CD4-positive, alpha-beta T cell treated with Interferon gamma for 1 hour (primary cell): ENCODE measurements at places on chromosomes 2 and 18.

GRCh38 chr18:74679679-74680076, 82.0 kb downstream of the ZNF407 start:
- no peak for DNase-seq

GRCh38 chr2:128444121-128444771, 125.6 kb upstream of the HS6ST1 start:
- no peak for DNase-seq

DNA sequence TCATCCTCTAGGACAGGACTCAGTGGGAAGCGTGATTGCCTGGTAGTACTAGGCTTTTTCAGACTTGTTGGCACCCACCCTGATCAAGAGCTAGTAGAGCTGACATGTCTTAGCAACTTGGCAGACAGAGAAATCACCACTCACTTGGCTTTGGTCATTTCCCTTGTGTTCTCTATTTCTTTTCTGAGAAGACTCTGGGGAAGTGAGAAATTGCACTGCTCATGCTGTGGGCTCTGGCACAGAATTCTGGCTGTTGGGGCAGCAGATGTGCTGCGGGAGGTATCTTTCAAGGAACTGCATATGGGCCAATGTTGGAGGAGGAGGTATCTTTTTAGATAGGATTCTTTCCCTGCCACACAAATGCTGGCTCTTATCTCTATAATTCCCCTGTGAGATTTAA, 529.1 kb upstream of the MEX3C start:
- no peak for DNase-seq

DNA sequence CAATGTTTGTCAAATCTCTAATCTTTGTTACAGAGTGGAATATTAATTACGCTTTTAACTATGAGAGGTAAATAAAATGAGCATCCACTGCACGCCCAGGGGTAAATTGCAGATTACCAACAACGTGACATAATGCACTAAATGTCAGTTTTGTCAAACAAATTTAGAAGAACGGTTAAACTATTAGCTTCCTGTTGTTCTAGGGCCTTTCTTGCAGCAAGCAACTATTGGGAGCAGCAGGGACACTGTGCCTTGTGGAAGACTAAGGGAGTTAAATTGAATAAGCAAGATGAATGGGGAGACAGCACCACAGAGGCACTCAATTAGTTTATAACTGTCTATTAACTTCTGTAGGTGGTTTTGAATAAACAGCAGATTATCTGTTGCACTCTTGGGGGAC, 391.0 kb upstream of the RAB12 start:
- DNase-seq = no peak

DNA sequence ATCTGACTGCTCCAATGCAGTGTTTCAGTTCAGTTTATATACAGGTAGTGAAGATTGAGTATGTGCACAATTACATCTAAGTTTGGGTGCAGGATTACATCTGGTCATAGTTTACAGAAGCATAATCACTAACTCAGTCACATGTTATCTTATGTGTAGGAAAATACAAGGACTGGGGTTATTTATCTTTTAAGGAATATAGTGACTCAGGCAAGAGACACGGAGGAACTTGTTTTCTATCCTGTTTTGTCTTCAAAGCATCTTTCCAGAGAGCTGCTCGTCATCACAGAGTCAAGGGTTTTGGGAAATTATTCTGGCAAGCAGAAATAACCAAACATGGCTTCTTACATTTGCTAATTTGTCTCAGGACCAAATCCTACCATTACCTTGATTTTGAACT, 1371.5 kb upstream of the TMEFF2 start:
- DNase-seq = no peak

DNA sequence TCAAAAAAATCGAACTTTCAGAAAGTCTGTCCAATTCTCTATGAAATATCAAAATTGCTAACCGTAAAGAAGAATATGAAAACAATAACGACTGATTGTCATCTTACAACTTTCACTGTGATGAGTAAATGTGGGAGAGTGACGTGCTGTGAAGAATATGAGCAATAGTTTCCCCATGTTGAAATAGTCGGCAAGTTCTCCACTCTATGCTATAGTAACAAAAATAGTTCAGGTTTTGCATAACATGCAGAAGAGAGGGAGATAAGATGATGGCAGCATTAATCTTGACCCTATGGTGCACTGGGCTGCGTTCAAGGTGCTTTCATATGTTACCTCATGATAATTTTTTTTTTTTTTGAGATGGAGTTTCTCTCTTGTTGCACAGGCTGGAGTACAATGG, 196.8 kb upstream of the CYRIA start:
- DNase-seq = peak; percentile 9

GRCh38 chr18:62088156-62088555, 98.7 kb downstream of the PIGN start:
- DNase-seq = no peak

GRCh38 chr2:108270768-108271506, 17.8 kb upstream of the SULT1C2 start:
- DNase-seq = no peak

DNA sequence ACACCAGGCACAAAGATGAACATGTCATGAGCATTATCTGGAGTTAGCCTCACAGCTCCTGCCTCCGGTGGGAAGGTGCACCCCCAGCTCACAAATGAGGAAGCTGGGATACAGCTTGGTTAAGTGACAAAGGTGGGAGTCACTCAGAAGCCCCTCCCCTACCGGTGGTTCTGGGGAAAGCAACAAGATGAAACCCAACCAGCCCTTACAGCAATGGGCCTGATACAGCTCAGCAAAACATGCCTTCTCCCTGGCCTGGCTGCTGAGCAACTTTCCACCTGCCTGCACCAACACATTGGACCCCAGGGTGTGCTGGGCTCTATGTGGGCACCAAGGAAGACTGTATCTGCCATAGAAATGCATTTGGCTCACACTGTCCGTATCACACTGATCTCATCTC, 113.2 kb downstream of the GYPC start:
- DNase-seq = no peak

DNA sequence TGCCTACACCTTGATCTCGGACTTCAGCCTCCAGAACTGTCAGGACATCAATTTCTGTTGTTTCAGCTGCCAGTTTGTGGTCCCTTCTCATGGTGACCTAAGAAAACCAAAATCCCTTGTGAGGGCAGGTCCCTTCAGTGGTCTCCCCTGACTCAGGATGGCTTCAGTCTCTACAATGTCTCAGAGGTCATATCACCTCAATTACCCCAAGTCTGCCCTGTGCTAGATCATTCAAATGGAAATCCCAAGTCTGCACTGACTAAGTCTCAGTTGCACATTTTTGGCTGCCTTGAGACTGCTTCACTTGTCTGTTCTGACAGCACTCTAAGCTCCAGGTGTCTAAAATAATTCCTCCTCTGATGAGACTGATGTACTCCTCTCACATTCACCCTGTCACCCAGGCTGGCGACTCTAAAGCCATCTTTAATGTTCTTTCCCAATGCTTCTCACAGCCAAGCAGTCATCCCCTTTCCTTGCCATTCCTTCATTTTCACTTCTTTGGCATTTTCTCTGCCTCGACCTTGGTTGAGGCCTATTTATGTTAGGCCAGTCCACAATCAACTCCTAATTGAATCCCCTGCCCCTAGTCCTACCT, 470.8 kb downstream of the DLGAP1 start:
- DNase-seq = no peak

DNA sequence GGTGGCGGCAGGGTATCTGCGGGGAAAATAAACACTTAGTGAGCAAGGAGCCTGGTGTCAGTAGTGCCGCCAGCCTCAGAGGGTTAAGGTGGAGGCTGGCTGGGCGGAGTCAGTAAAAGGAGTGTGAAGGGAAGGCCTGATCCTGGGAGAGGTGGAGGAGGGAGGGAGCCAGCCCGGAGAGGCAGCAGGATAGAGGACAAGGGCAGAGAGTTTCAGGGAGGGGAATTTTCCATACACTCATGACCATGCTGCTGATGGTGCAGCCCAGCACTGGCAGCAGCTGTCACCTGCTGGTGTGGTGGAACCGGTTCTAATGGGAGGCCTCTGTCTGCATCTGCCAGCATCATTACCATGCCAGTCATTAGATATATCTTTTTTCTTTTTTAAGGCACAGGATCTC, 2.0 kb upstream of the TEX44 start:
- DNase-seq = no peak

GRCh38 chr2:108928660-108929377, 60.2 kb downstream of the EDAR start:
- DNase-seq = no peak

- DNase-seq = no peak
These were observed 8.3 kb downstream of the PPP1R7 start for GRCh38 chr2:241158546-241158900.

DNA sequence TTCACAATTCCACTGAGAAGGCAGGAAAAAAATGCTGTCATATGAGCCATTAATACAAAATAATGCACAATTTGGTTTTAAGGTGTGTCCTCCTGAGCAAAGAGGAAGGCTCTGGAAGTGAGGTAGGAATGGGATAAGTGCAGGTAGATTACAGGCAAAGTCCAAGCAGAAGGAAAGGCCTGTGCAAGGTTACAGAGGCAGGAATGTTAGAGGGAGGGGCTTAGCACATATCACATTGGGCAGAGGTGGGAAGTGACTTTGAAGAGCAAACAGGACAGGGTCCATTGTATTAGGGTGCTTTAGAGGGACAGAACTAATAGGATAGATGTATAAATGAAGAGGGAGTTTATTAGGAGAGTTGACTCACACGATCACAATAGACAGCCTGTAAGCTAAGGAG, 14.7 kb upstream of the CLIP4 start:
- DNase-seq = no peak

DNA sequence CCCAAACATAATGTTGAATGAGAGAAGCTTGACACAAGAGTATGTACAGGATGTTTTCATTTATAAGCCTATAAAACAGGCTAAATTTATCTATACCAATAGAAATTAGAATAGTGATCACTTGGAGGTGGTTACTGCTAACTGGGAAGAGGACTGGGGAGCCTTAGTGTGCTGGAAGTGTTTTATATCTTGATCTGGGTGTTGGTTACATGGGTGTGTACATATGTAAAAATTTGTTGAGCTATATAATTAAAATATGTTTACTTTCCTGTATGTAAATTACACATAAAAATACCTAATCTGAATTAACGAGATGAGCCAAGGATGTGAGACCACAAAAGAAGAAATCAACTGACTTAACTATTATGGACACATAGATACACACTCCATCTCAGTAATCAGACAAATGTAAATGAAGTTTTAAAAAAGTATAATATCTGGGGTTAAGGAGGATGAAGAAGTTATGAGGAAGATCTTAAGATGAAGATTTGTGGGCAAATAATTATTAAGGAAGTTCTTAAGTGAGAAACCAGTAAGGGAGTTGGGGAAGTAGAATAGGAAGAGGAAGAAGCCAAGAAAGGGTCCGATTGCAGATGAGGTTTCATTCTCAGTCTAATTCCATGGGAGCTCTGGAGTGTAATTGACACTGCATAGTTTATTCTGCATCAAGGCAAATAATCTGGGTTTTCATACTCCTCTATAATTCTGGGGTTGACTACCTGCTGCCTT, 32.3 kb upstream of the NABP1 start:
- no peak for DNase-seq

DNA sequence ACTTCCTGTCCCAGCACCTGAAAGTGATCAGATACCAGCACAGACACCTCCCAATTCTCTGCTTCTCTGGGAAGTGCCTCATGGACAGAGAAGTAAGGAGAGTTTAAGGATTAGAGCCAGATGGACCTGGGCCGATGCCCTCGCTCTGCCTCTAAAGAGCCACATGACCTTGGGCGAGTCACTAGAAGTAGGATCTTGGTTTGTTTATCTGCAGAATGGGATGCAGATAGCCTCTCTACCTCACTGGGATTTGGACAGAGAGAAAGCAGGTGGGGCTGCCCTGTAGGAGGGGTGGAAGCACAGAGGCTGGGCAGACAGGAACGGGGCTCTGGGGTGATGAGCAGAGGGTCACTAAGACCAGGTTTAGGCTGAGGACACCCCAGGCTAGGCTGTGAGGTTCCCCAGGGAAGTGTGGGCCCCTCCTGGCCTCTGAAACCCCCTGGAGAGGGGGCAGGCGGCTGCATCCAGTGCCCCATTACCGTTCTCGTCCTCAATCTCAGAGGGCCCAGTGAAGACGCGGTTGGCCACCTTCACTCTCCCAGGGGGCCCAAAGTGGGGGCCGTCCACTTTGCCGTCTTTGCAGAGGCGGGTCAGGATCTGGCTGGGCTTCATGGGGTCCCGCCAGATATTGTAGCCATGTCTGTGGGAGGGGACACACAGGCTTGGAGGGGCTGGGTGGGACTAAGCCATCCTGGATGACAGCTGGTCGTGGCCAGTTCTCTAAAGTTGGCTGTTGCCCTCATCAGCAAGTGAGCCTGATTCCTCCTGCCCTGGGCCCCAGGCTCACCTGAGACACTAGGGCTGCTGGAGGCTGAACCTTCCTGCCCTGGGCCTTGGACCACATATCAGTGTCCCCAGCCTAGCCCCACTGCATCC, 13.3 kb downstream of the OTOF start:
- DNase-seq = no peak

DNA sequence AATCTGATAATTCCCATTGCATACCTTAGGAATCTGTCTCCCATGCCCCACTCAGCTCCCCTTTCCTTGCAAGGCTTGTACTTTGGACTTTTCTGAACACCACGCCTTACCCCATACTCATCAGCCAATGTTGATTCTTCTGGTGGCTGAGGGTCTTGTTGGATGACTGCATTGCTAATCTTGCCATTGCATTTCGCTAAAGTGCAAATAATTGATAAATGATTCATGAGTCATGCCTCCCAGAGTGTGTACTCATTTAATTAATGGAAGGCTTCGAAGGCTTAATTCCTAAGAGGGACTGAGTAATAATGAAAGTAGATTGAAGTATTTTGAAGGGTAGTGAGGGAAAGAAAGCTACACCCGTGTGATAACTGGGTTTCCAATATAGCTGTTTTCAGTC, 28.0 kb upstream of the PPP1R1C start:
- DNase-seq = no peak

GRCh38 chr2:19863303-19864041, 38.3 kb downstream of the TTC32 start:
- peak; percentile 62 for DNase-seq

DNA sequence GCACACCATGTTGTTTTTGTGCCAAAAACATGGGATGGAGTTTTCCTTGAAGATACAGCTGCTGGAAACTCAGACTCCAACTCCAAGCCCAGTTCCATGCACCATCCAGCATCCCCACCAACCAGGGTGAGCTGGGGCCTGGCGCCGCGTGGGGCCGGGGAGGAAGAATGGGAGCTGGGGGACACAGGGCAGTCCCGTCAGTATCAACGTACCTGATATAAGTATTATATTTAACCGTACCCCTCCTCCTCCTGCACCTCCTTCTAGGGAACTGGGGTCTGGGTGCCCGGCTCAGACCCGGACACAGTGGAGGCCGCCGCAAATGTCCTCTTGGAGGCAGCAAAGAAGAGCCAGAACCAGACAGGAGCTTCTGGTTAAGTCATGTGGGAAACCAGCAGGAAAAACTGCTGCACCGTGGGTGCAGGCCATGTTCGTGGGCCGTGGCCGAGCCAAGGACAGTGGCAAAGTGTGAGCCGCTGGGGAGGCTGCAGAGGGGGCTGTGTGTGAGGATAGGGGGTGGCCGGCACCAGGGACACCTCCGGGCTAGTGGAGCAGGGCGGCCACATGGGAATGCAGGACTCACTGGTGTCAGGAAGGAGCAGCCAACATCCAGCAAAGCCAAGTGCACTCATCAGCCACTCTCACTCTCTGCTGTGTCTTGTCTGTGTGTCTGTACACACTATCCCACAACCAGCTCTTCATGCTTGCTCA, 112.6 kb downstream of the TMEM18 start:
- no peak for DNase-seq
